ENCODE measurements at places on chromosomes 16 and 17.

GRCh38 chr16:10368969-10369551 is 16.8 kb upstream of the ATF7IP2 start:
- DNase-seq: no peak

DNA sequence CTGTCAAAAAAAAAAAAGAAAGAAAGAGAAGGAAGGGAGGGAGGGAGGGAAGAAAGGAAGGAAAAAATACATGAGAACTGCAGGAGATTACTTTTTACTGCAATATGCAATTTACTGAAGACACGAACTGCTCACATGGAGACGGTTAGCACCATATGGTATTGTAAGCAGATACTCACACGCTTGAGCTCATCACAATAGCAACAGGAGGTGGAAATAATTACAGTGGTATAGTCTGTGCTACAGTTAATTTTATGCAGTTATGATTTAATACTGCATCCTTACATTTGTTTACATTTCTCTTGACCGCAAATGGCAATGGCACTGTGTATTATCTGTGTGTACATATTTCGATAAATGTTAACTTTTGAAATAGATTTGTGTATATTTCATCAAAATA is 21.4 kb upstream of the SLC46A1 start:
- DNase-seq: no peak

DNA sequence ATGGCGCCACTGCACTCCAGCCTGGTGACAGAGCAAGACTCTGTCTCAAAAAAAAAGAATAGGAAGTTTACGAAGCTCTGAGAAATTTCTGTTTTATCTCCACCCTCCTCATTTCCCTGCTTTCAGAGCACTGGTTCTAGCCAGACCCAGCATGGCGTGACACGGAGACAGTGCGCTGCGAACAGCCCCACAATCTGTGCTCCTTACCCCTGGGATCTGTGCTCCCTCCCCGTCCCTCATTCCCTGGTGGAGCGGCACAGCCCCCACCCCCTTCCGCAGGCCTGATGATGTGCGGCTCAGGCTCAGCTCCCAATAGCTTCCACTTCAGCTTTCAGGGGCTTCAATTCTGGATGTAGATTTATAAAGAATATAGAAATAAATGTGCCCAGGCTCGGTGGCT is 56.1 kb upstream of the ENDOV start:
- DNase-seq: no peak

GRCh38 chr17:32494621-32495358 is 8.0 kb downstream of the CDK5R1 start:
- no peak for DNase-seq

DNA sequence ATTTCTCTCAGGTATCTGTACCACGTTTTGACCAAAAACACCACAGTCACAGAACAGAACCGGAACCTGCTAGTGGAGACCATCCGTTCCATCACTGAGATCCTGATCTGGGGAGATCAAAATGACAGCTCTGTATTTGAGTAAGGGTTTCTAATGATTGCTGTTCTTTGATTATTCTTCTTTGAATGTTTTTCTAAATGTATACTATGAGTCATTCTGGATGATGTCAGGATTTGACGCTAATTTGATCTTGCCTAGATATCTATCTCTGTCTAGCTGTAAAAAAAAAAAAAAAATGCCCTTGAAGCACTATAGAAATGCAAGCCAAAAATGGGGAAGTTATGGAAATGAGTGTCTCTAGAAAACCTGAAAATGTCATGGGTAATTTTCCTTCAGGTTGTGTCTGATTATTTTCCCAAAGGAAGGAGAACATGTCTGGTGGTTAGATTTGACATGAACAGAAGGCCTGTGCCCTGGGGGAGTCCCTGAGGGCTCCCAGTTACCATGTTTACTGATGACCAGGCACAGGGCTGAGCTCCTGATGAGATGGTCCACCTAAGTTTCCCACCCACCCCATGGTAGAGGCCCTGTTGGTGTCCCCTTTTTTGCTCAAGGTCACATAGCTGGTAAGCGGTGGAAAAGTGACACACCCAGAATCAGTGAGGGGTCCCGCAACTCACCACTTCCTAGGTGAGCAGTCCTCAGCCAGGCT is 13.6 kb downstream of the CLEC16A start:
- DNase-seq: no peak

DNA sequence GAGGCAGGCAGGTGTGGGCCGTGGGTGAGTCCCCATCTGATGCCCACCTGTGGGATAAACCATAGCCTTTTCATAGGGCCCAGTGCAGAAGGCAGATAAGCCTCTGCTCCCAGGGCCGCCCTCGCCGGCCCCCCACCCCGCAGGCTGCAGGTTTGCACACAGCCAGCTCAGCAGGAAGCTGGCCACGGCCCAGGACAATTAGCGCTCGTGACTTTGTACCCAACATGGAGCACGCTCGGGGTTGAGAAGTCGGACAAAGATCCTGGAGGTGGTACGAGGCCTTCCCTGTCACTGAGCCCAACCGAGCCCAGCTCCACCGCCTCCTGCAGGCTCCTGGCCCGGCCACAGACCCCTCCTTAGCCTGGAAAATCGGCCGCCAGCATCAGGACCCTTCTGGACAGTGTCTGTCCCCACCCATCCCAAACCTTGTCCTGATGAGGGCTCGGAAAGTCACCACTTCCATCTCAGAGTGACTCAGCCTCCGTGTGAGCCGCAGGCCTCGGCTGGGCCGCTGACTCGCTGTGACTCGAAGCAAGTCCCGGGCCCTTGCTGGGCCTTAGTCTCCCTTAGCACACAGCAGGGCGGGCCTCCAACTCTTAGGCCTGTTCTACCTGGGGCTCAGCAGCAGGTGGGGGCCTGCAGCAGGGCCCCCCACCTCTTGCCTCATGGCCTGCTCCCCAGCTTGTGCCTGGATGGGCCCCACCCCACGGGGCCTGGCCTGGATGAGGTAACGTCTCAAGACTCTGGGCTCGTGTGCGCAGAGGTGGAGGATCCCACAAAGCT is 22.7 kb downstream of the FAM83G start:
- DNase-seq: no peak

GRCh38 chr16:85746460-85747215 is 4.3 kb downstream of the C16orf74 start:
- no peak for DNase-seq

GRCh38 chr17:78154903-78155811 is 9.0 kb downstream of the C17orf99 start:
- no peak for DNase-seq

DNA sequence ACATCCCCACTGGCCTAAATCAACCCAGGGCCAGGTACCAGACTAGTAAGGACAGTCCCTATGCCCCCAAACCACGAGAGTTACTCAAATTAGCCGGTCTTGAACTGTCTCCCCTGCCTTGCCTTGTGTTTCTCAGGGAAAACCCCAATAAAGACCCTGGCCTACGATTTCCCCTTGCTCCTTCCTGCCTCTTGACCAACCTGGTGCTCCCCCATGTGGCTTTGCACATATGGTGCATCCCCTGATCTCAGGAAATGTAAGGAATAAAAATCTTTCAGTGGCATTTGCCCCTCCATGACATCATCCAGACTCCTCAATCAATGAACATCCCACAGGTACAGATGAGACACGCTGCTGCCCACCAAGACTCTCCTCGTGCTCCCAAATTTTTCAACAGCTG is 87.9 kb downstream of the ZNF18 start:
- DNase-seq: no peak

GRCh38 chr17:28906276-28906675 is 3.4 kb upstream of the DHRS13 start:
- DNase-seq: no peak

DNA sequence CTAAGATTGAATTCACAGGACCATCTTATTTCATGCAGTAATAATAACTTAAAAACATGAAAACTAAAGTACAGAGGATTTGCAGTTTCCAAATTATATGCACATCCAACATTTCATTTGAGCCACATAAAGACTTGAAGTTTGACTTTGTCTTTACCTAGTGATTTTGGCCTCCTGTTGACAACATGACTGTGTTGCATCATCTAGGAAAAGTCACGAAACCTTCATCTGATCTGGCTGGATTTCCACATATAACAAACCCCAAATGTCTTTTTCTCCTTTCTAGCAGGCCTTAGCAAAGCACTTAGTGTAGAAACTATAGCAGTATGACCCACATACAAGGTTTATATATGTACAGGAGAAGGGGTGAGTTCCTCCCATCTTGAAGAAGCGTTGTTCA is 406.5 kb upstream of the CDH5 start:
- no peak for DNase-seq

DNA sequence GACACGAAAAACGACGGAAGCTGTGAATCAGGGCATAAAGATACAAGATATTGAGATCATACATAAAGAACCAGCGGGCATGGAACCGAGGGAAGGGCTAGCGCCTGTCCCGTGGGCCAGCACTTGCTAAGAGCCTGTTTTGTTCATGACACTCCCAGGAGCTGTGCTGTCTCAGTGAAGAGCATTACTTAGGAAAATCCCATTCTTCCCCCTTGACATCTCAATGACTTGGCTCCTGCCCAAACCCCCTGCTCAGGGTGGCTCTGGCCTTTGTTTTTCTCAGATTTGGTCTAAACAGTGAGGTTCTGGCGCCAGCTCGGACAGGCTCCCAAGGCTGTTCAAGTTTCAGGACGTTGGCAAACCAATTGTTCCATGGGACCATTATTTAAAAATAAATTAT is 79.1 kb upstream of the SEC14L1 start:
- no peak for DNase-seq

DNA sequence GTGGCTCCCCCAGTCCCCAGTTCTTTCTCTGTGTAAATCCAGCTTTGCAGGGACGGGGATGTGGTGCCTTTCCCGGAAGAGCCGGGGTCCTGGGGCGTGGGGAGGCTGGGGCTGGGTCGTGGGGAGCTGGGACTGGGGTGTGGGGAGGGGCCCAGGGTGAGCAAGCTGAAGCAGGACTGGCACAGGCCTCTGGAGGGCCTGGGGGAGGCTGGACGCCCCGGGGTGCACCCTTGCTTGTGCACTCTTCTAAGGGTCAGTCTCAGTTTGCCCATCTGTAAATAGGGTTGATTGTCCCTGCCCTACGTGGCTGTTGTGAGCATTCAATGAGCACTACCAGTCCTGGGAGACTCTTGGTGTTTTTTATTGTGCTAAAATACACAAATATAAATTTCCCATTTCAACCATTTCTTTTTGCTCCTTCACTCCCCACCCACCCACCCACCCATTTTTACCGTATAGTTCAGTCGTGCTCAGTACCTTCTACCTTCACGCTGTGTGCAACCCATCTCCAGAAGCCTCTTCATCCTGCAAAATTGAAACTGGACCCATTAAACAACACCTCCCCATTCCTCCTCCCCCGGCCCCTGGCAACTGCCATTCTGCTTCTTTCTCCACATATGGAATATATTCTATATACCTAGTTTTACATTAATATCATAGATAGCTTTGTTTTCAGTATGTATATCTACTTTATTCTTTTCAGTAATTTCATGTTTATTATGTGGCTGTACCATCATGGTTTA is 7.8 kb upstream of the TBC1D3B start:
- no peak for DNase-seq

GRCh38 chr16:52861614-52862022 is 191.1 kb downstream of the CHD9NB start:
- DNase-seq: no peak

- no peak for DNase-seq
Measured at GRCh38 chr16:7405166-7405565, 72.5 kb downstream of the RBFOX1 start.

DNA sequence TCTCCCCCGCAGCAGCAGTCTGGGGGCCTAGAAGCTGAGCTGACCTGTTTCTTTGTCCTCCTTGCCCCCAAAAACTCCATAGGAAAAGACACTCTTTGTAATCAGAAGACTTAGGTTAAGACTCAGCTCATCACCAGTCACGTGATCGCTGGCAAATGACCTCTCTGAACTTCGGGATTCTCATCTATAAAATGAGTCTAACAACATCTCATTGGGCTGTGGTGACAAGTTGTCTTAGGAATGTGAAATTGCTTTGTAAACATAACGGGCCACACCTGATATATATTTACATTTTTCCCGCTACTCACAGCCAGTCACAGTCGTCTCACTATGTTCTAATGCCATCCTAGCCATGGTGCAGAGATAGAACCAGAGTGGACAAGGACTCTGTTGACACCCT is 86.0 kb upstream of the LHX1 start:
- DNase-seq: no peak

- no peak for DNase-seq
Measured at GRCh38 chr16:47921535-47921934, 234.3 kb downstream of the ABCC12 start.

DNA sequence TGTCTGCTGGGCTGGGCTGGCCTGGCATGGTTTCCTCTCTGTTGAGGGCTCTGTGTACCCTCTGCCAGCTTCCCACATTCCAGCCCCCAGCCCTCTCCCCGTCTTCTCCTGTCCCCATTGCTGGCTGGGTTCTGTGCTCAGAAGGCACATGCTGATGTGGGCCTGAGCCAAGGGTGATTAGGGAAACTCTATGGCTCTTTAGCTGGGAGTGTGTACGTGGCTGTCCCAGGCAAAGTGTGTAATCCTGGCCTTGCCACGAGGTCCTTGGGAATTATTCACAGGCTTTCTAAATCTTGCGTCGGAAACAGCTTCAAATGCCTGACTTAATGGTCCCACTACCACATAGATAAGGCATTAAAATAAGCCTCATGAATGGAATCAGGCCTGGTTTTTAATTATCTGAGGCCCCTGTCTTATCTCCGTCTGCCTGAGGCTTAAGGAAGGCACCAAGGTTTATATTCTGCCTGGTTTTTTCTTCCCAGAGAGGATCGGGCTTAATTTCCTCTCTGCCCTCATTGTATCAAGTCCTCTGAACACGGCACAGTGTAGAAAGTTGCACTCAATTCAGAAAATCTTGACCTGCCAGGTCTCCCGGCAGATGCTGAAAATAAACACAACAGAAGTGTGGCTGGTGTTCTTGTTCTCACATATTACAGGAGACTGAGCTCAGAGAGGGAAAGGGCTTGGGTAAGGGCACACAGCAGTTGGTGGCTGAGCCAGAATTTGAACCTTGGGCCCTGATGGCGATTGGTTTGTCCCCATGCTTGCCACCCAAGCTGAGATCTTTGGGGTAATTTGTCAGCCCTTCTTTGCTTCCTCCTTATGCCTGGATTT is 52.9 kb upstream of the LGALS9 start:
- no peak for DNase-seq

- DNase-seq: peak; percentile 13
Measured at GRCh38 chr16:87461466-87461991, 31.3 kb downstream of the ZCCHC14 start.

DNA sequence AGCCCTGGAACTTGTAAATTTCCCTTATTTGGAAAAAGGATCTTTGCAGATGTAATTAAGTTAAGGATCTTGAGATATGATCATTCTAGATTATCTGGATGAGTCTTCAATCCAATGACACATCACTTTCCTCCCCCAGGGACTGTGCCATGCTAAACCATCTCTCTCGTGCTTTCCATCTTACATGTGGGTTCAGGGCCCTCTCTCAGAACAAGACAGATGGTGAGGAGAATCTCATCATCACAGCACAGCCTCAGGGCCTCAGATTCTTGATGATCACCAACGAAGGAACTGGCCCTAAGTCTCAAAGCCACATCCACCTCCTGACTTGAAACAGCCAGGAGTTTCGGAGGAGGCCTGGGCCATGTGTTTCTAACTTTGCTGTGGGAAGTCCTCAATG is 78.7 kb downstream of the LITAF start:
- no peak for DNase-seq
